ENCODE measurements at places on chromosomes 6 and 20.
A peak's percentile ranks its signal among the peaks of the same experiment; 100 is the strongest.

DNA sequence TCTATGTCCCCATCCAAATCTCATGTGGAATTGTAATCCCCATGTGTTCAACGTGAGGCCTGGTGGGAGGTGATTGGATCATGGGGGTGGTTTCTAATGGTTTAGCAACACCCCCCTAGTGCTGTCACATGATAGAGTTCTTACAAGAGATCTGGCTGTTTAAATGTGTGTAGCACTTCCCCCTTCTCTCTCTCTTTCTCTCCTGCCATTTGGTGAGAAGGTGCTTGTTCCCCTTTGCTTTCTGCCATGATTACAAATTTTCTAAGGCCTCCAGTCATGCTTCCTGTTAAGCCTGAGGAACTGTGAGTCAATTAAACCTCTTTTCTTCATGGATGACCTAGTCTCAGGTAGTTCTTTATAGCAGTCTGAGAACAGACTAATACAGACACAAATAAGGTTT is 165.4 kb downstream of the OGFRL1 start:
- no peak for DNase-seq

DNA sequence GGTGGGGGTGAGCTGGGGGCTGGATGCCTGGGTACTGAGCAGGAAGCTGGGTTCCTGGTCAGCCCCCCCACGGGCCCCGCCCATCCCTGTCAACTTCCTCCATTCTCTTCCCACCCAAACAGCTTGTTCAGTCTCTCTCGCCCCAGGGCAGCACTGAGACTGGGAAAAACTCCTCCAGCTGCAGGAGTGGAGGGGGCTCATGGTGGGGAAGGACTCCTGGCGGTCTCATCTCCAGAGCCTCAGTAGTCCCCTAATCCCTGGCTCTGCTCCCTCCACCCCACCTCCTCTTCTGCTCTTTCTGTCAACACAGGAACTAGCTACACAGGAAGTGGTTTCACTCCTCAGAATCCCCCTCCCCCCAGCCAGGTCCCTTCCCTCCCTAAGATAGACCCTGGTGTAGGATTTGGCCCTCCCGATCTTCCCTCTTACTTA is at the start of gene GPSM3:
GPSM3 (minus strand) TSS at position 36 of the 432 bp plus-strand sequence. CDS start 130 bp downstream, outside the sequence.
- peak; percentile 55 for DNase-seq

DNA sequence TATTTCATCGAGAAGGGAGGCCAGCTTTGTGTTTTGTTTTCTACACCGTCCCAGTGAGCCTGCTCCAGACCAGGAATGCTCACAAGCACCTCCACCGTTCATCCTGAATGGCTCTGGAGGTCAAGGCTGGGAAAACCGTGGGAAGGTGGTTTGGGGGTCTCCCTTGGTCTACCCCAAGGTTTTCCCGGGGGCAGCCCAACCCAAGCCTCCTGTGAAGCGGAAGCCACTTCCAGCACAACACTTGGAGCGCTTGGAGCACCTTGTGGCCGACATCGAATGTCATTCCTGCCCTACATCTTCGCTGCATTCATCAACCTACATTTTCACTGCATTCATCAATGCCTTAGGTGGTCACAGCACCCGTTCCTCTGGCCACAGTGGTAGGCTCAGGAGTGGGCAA is 255.6 kb upstream of the PMEPA1 start:
- no peak for DNase-seq

GRCh38 chr6:119979862-119980261 is 630.3 kb upstream of the MAN1A1 start:
- no peak for DNase-seq

DNA sequence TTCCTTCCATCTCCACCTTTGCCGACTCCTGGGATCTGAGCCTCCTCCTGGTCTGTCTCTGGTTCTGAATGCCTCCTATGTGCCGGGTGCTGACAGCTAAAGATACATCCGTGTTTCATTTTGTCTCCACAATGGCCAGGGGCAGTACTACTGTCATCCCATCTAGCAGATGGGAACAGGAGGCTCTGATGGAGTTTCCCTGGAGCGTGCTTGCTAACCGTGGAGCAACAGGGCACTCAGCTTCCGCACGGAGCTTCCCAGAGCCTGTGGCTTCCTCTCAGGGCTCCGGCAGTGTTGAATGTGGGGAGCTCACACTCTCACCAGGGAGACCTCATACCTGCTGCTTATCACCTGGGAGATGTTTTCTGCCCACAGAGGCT is 11.9 kb upstream of the NPBWR2 start:
- DNase-seq: no peak

- no peak for DNase-seq
These were observed 86.1 kb downstream of the LINC00237 start for GRCh38 chr20:21019814-21020658.

DNA sequence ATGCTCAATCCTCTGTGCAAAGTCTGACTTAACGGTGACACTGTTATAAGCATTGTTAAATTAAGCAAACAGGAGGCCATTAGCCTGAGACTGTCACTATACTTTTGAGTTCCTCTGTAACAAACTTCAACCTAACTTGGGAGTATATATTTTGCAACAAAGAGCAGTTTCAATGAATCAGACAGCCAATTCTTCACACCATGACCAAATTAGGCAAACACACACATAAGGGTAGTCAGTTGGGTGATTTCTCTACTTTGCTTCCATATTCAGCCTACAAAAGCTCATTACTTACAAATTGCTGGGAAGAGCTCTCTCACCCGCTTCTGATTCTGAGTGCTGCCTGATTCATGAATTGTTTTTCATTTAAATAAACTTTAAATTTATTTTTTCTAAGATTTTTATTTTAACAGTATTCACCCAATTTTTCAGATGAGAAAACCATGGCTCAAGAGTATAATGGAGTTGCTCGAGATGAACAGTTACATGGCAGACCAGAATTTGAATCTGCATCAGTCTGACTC is 60.5 kb downstream of the HACE1 start:
- DNase-seq: no peak

DNA sequence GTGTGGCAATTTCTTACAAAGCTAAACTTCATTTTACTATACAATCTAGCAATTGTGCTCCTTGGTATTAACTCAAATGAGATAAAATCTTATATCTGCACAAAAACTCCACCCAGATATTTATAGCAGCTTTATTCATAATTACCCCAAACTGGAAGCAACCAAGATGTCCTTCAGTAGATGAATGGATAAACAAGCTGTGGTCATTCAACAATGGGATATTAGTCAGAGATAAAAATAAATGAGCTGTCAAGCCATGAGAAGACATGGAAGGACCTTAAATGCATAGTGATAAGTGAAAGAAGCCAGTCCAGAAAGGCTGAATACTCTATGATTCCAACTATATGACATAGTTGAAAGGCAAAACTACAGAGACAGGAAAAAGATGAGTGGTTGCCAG is 98.9 kb upstream of the BMP2 start:
- no peak for DNase-seq

DNA sequence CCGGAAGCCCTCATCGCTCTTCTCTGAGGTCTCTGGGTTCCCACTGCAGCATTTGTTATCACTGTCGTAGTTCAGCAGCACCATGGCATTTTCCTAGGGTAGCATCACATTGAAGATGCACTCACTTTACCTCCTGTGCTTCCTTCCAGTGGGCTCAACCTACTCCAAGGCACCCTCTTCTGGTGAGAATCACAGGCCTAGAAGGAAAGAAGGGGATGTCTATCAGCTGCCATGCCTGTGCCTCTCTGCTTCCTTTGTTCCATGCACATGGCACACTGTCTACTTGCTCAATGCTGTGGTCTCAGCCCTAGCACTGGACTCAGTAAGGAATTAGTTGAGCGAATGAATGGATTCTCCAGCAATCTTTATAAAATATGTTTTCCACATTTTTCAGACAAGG is 22.6 kb downstream of the CST4 start:
- no peak for DNase-seq

DNA sequence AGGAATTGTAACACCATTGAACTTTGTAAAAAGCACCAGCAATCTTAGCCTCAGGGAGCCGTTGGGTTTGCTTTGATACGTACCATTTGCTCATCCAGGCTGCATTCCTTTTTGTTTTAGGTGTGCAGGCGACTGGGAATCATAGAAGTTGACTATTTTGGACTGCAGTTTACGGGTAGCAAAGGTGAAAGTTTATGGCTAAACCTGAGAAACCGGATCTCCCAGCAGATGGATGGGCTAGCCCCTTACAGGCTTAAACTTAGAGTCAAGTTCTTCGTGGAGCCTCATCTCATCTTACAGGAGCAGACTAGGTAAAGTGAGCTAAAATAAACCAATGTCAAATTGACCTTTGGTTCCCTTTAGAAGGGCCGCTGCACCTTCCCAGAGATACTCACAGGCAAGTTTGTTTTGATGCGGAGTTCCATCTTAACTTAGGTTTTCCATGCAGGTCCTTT is 1.6 kb downstream of the MYLIP start:
- DNase-seq: no peak

GRCh38 chr6:112835078-112835477 is 487.9 kb downstream of the RFPL4B start:
- DNase-seq: no peak

DNA sequence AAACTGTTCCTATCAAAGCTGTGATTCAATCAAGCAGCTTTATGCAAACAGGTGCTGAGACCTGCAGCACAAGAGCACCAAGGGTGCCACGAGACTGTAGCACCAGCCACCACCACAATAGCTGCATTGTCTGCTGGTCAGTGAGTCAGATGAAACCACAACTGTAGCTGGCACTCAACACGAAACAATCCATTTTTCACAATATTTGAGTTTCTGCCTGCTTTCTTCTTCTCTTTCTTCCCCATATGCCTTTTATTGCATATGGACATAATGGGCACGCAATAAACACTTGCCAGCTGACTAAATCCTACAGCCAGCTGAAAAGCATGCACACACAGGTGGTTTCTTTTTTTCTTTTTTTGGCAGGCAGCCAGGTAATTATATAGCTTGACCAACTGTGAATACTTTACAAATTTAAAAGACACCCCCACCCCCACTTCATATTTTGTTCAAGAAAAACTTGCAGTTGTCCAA is 16.6 kb downstream of the SLC2A12 start:
- no peak for DNase-seq

- DNase-seq: no peak
These were observed 253.8 kb upstream of the STXBP5 start for GRCh38 chr6:146950351-146950835.

- no peak for DNase-seq
These were observed 212.3 kb upstream of the PMEPA1 start for GRCh38 chr20:57922083-57922482.

GRCh38 chr6:34324738-34325444 is 67.6 kb downstream of the NUDT3 start:
- DNase-seq: no peak

- no peak for DNase-seq
These were observed 659 bp downstream of the MCUR1 start for GRCh38 chr6:13813621-13814175.

DNA sequence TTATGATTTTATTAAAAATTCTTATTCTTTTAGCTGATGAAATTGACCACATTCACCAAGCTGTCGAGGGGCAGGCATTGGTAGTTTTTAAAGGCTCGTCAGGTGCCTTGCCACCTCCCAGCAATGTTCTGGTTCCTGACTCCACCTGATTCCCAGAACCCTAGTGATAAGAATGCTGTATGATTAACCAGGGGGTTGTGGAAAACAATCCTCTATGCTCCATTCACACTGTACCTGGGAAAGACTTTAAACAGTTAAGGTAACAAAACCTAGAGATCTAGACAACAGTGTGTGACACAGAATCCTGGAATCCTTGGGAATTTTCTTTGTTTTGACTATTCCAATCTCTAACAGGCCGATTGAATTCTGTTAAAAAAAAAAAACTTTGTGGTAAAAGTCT is 165.7 kb upstream of the OLIG3 start:
- no peak for DNase-seq

DNA sequence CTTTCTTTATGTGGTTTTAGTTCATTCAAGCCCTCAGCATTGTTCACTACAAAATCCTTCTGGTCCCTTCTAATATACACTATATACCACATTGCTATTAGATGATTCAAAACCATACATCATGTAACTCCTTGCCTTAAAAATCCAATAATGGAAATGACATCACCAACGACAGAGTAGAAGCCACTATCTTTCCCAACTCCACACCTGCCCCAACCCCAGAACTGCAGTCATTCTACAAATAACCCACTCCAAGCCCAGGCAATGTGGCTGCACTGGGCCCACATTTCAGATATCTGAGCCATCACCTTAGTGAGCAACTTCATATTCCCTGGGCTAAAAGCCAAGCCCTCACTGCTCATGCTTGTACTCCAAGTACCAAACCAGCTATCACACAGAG is 22.6 kb upstream of the RUNX2 start:
- DNase-seq: no peak

- peak; percentile 73 for DNase-seq
These were observed 611 bp upstream of the RAB22A start for GRCh38 chr20:58308680-58309527.

DNA sequence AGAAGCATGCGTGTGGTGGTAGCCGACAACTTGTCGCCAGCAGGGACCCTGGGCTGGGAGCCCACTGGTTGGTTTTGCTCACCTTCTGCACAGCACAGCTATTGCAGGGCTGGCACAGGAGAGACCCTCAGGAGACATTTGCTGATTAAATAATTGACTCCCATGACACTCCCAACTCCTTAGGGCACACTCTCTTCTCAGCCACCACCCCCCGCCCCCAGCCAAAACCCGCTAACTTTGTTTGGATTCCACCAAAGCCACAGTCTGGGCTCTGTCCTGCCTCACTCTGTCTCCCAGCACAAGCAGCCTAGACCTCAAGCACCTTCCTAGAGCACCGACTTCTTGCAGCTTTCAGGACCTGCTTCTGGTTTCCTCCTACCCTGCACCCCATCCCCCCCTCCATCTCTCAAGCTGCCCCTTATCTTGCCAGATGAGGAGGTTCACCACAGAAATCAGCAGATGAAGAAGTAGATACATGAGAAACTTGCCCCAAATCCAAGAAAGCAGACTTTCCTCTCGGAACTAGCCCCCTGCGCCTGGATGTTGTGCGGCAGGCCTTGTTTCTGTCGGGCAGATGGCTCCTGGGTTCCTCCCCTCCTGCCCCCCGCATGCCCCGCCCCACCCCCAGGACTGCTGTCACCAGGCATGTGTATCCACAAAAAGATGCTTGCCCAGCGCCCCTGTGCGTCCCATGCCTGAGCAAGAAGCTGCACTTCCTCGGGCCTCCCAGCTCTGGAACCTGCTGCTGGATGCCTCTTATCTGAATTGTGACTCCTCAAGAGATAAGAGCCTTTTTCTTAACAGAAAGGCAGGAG is 35.0 kb upstream of the CD93 start:
- DNase-seq: no peak

DNA sequence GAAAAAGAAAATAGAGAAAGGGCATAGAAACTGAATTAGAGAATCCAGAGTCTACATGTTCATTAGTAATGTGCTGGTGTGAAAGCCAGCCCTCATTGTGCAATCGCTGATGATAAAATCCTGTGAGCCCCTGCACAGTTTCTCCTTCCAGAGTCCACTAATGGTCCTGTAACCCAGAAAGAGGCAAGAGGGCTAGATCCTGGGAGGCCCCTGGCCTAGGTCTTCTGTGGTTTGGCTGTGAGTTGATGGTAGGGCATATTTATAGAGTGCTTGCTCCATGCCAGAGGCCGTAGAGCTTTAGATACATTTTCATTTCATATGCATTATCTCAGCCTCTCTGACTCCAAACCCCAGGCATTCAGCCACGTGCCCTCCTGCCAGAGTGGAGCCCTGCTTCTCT is 94.9 kb upstream of the MTHFD1L start:
- no peak for DNase-seq

GRCh38 chr20:652615-653109 is 338 bp downstream of the SRXN1 start:
- no peak for DNase-seq
